ENCODE measurements at places on chromosomes 3 and 15. TPM values are rescaled to one million over a fixed set of nuclear protein-coding genes. Genes with fewer than 3 reads are reported as not detected.

RBPMS2 gene
- total RNA-seq: 1.1 TPM

TM4SF4 gene
- total RNA-seq: 6.9 TPM

JMJD7 gene
- 13.8 TPM for total RNA-seq

GRCh38 chr3:108159105-108159504 lies 63.1 kb downstream of the IFT57 start:
- H3K4me1 ChIP-seq: peaks cover 3% of the 10 kb centered on the region
- no peak overlapping the region for H3K27ac ChIP-seq
- DNase-seq: no peak
- no peaks in the 10 kb centered on the region for H3K36me3 ChIP-seq

DNA sequence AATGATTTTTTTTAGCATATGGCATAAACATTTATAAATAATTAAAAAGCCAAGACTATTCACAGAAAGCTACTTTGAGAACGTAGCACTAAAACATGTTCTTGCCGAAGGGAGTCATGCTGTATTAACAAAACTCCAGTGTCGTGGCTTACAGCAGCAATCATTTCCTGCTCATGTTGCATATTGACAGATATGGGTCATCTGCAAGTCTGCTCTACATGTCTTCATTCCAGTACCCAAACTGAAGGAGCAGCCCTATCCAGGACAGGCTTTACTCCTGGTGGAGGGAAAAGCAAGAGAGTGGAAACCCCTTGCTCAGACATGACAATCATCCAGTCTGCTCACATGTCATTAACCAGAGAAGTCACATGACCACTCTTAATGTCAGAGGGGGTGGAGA lies 87.6 kb downstream of the NEK11 start:
- no peak overlapping the region for H3K4me3 ChIP-seq
- no peak for DNase-seq
- H3K27ac ChIP-seq: no peak overlapping the region
- no peaks in the 10 kb centered on the region for H3K4me1 ChIP-seq
- no peaks in the 10 kb centered on the region for H3K27me3 ChIP-seq

GRCh38 chr3:189108067-189108466 lies 63.7 kb upstream of the TPRG1 start:
- H3K27ac ChIP-seq: no peak overlapping the region
- no peak overlapping the region for H3K4me3 ChIP-seq
- H3K27me3 ChIP-seq: no peaks in the 10 kb centered on the region

DNA sequence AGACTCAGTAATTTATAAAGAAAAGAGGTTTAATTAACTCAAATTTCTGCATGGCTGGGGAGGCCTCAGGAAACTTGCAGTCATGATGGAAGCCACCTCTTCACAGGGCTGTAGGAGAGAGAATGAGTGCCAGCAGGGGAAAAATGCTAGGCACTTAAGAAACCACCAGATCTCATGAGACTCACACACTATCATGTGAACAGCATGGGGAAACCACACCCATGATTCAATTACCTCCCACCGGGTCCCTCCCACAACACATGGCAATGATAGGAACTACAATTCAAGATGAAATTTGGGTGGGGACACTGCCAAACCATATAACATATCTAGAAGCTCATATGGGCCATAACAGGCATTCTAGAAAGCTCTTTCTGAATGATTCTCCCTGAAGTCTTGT lies 190.3 kb downstream of the WNT5A start:
- no peaks in the 10 kb centered on the region for H3K27me3 ChIP-seq
- no peak for DNase-seq
- no peaks in the 10 kb centered on the region for H3K36me3 ChIP-seq
- H3K4me1 ChIP-seq: no peaks in the 10 kb centered on the region
- no peak overlapping the region for H3K27ac ChIP-seq
- no peak overlapping the region for H3K4me3 ChIP-seq

DNA sequence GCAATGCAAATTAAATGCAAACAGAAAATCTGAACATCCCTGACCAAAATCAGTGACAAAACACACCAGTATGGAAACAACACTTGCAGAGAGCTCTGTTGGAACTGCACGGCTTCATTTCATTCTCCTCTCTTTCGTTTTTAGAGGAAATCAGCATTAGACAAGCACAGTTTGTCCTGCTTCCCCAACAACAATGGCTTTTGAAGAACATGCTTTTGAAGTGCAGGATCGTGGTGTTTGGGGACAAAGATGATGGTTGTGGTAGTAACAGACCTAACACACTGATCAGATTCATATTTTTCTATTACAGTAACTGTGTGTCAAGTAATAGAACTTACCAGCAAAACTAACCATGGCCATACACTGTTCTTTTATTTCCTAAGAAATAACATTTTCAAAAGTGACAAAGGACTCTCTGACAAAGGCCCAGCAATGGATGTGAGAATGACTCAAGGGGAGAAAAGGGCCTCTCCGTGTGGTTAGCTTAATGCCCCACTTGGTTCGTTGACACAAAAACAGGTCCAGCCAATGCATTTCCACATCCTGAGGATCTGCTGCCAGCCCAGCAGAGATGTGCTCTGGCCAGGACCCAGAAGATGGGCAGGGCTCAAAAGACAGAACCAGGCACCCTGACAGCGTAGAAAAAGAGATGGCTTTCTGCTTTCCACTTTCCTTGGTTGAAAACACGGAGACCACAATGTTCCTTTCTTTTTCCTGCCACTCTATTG lies 84.1 kb downstream of the CCNL1 start:
- no peak overlapping the region for H3K4me3 ChIP-seq
- H3K4me1 ChIP-seq: peaks cover 2% of the 10 kb centered on the region
- H3K27ac ChIP-seq: no peak overlapping the region
- no peaks in the 10 kb centered on the region for H3K27me3 ChIP-seq

DNA sequence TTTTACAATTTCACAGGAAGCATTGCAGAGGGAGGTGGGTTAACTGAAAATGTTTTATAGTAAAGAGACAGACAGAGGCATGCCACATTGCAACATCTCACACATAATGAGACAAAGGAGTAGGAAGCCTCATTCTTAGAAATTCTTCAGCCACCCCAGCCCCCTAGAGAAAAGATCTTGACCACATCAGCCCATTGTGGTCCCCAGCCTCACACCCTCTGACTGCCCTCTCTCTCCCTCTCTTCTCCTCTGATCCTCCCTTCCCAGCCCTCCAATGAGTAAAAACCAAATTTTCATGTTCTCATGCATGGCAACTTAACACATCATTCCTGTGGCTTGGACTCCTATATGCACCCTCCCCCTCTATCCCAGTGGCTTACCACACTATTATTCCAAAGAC lies 174.1 kb downstream of the UACA start:
- no peaks in the 10 kb centered on the region for H3K4me1 ChIP-seq
- no peaks in the 10 kb centered on the region for H3K27me3 ChIP-seq
- no peak overlapping the region for H3K27ac ChIP-seq
- no peak for DNase-seq
- H3K36me3 ChIP-seq: no peaks in the 10 kb centered on the region

DNA sequence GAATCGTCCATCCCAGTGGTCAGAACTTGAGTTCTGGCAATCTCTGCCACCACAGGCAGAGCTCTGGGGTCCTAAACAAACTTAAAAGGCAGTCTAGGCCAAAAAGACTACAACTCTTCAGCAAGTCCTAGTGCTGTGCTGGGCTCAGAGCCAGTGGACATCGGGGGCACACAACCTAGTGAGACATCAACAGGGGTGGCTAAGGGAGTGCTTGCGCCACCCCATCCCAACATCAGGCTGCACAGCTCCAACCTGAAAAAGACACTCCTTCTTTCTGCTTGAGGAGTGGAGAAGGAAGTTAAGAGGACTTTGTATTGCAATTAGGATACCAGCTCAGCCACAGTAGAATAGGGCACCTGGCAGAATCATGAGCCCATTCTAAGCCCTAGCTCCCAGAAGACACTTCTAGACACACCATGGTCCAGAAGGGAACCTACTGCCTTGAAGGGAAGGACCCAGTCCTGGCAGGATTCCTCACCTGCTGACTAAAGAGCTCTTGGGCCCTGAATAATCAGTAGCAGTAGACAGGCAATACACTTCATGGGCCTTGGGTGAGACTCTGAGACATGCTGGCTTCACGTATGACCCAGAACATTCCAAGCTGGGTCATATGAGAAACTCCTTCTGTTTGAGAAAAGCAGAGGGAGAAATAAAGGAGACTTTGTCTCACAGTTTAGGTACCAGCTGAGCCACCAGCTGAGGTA lies 72.0 kb downstream of the TFDP2 start:
- DNase-seq: no peak
- H3K4me3 ChIP-seq: no peak overlapping the region
- H3K4me1 ChIP-seq: no peaks in the 10 kb centered on the region
- H3K36me3 ChIP-seq: no peaks in the 10 kb centered on the region
- H3K27ac ChIP-seq: no peak overlapping the region

- H3K4me1 ChIP-seq: peaks cover 9% of the 10 kb centered on the region
- H3K36me3 ChIP-seq: no peaks in the 10 kb centered on the region
- no peak for DNase-seq
- H3K27ac ChIP-seq: no peak overlapping the region
Measured at GRCh38 chr3:172100482-172100881, 61.1 kb downstream of the FNDC3B start.

GRCh38 chr3:13206799-13207577 lies 133.8 kb upstream of the IQSEC1 start:
- DNase-seq: no peak
- H3K36me3 ChIP-seq: no peaks in the 10 kb centered on the region
- H3K27ac ChIP-seq: no peak overlapping the region
- no peaks in the 10 kb centered on the region for H3K27me3 ChIP-seq

- no peak for DNase-seq
- no peaks in the 10 kb centered on the region for H3K36me3 ChIP-seq
- no peaks in the 10 kb centered on the region for H3K4me1 ChIP-seq
- H3K27me3 ChIP-seq: no peaks in the 10 kb centered on the region
- no peak overlapping the region for H3K27ac ChIP-seq
- H3K4me3 ChIP-seq: no peak overlapping the region
Measured at GRCh38 chr3:67896130-67896529, 241.7 kb upstream of the SUCLG2 start.

- H3K4me1 ChIP-seq: no peaks in the 10 kb centered on the region
- no peak overlapping the region for H3K27ac ChIP-seq
- no peak overlapping the region for H3K4me3 ChIP-seq
Measured at GRCh38 chr3:51715977-51716294, 9.1 kb downstream of the GRM2 start.
